GM04503 (cell line): ENCODE measurements at places on chromosomes 12 and 14.

GRCh38 chr12:19298836-19299605 lies 140.3 kb upstream of the AEBP2 start:
- no peak for DNase-seq

DNA sequence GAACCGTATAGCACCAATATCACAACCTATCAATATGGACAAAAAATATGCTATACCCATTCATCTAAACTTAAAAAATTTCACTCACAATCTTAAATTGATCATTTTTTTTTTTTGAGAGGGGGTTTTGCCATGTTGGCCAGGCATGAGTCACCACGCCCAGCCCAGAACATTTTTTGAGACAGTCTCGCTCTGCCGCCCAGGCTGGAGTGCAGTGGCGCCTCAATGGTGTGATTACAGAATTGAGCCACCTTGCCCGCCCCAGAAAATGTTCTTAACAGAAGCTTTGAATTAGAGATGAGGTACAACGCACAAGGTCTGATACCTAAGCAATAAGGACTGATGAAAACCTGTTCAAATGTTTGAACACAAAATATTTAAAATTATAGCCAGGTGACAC lies 15.8 kb upstream of the ATP5F1B start:
- DNase-seq, result no peak

DNA sequence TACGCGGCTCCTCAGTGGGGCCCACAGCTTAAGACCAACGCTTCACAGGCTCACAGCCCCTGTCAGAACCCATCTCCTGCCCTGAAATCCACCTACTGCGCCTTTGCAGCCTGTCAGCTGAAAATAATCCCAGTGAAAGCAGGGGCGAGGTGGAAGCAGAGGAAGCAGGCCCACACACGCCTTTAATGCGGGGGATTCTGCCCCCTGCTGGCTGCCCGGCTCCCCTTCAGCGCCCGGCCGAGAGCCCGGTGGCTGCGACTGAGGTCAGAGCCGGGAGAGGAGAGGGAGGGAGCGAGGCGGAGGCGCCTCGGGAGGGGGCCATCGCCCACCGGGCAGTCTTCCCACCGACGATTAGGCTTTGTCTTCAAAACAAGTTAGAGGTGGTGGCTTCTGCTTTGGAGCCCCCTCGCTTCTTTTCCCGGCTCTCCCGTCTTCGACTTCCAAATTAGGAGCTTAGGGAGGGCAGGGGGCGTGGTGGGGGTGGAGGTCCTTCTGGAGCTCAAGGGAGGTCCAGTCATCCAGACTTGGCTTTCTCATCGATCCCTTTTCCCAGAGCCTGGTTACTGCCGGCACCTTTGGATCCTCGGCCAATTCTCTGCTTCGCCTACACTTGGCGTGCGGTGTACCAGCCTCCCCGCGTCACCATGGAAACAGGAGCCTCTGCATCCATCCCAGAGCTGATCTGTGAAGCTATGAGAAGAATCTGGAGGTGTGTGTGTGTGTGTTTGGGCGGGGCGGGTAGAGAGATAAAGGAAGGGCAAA lies 25.2 kb upstream of the RND1 start:
- no peak for DNase-seq

GRCh38 chr14:32920696-32921276 lies 17.9 kb upstream of the NPAS3 start:
- DNase-seq, result no peak

DNA sequence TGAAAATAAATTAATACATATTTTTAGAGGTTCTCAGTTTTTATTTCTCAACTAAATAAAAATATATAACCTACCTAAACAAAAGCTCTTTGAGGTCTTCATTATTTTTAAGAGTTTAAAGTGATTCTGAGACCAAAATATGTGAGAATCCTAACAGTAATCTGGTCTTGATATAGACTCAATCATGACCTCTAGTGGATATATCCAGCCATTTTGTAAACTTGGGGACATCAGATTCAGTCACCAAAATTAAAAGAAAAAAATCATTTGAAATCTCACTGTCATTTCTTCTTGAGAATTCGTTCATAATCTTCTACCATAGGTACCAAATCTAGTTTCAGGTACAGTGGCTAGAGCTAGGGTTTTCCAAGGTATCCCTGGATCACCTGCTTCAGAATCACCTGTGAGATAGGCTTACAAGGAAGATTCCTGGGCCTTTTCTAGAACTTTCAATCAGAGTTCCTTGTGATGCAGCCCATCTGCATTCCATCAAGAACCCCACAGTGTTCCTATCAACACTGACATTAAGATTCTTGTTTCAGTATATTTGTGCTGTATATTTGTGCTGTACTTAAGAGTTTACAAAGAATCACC lies 214.9 kb downstream of the ADAMTS20 start:
- DNase-seq, result no peak

- no peak for DNase-seq
Measured at GRCh38 chr14:34374998-34375740, 86.9 kb downstream of the SPTSSA start.

- no peak for DNase-seq
Measured at GRCh38 chr14:55819610-55820304, 239.8 kb downstream of the KTN1 start.

- no peak for DNase-seq
Measured at GRCh38 chr12:91921555-91921954, 224.1 kb downstream of the BTG1 start.

- no peak for DNase-seq
Measured at GRCh38 chr12:107288414-107289127, 195.2 kb upstream of the CRY1 start.

DNA sequence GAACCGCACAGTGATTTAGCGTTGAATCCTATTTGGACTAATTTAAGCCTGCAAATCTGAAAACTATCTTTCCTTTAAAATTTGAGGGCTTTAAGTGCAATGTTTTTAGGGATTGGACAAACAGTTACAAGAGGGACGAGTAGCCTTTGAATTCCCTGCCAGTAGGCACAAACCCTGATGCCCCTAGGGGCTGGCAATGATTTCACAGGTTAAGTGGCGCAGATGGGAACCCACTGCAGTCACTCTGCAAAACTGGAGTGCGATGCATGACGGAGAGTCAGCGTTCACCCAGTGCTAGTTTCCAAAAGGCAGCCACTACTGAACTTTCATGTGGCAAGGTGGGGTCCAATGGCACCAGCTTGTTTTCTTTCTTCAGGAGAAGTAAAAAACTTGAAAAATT lies 99.4 kb upstream of the FRMD6 start:
- DNase-seq, result no peak

GRCh38 chr14:23580948-23581281 lies 2.3 kb upstream of the JPH4 start:
- no peak for DNase-seq

DNA sequence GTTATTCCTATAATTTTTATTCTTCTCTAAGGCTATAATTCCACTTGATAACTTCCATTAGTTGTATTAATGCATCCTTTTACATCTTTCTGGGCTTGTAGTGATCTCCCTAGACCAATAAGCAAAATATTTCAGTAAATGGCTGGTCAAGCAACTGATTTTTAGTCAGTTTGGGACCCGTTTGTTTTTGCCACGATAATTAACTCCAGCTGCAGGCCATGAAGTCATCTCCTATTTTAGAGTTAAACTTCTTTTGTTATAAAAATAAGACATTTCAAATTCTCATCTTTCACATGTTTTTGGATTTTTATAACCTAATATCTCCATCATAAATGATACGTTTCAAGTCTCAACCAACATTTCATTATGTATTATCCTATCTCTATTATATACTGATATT lies 49.4 kb downstream of the MAGOHB start:
- peak; percentile 1 for DNase-seq

GRCh38 chr12:23290627-23291330 lies 658.7 kb downstream of the SOX5 start:
- DNase-seq, result no peak

DNA sequence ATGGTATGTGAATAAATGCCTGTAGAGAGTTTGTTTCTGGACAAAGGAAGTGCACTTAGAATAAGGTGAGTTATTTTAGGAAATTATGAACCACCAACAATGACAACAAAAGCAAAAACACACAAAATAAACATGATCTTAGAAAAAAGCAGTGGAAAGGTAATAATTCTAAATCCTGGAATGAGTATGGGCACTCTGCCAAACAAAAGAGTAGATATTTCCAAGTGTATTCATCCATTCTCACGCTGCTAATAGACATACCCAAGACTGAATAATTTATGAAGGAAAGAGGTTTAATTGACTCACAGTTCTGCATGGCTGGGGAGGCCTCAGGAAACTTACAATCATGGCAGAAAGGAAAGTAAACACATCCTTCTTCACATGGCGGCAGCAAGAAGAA lies 269.3 kb upstream of the NPAS3 start:
- no peak for DNase-seq
